ENCODE measurements at places on chromosomes 4 and X.

GRCh38 chrX:66408507-66408906, 230.4 kb downstream of the EDA2R start:
- DNase-seq: peak; percentile 44

GRCh38 chr4:185573651-185574199, 38.4 kb upstream of the PDLIM3 start:
- peak; percentile 87 for DNase-seq

DNA sequence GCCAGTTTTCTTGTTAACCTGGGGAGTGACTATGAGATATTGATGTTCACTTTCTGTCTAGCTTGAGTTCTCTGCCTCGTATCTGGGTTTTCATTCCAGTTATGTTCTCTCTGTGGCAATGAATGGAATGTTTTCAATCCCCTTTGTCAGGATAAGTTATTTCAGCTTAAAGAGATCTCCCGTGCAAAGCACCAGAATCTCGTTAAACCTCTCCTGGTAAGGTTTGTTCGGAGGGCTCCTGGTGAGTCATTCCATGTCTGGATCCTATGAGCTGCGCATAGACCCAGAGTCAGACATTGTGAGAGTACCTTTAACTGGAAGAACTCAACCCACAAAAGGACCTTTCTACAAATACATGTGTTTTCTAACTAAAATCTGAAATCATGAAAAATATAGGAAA, 51.0 kb downstream of the KDR start:
- DNase-seq: no peak

DNA sequence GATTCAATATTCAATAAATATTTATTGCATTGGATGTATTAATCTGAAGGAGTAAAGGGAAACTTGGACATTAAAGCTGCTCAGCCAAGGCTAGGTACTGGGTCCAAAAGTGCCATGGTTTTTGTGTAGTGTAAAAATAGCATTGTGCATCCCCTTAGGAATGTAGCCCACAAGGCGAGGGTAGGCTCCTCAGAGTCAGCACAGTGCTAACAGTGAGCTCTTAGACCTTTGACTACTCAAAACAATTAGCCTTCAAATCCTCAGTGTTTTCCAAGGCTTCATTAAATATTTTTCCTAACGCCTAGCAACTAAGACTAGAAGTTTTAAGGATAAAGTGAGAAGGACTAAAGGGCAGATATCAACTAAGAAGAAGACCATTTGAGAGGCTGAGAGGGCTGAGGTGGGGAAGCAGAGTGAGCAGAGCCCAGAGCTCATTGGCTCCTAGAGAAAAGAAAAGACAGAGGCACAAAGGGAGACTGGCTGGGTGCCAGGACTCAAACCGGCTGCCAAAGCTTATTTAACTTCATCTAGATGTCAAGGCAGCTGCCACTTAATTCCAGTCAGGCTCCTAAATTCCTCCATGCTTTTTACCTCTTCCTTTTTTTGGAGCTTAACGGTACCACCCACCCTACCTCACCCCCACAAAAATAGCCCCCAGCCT, 17.0 kb downstream of the PRKG2 start:
- no peak for DNase-seq

DNA sequence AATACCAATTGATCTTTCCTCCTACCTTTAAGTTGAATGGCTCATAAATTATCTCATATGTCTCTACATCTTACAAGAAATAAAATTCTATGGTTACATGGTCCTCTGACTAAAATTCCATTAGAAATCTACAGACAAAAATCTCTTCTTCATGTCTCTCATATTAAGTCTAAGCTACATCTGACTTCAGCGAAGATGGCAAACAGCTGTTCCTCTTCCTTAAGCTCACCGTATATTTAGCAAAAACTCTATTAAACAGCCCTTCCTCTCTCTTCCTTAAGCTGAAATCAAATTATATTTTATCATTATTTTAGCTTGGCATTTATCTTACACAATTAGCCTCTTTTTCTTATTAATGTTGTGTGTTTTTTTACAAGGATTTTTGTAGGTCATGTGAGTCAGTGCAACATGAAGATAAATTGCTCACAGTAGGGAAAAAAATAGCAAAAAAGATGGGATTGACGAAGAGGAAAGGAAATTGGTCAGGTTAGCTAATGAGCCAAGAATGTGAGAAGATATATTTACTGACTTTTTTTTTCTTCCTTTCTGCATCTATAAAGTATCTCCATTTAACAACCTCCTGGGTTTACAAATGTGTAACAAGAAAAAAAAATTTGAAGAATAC, 2412.8 kb downstream of the ARAP2 start:
- no peak for DNase-seq

- no peak for DNase-seq
Observed at GRCh38 chrX:122004127-122004526, 956.7 kb downstream of the GLUD2 start.

GRCh38 chr4:159205466-159205865, 102.6 kb downstream of the RAPGEF2 start:
- no peak for DNase-seq

DNA sequence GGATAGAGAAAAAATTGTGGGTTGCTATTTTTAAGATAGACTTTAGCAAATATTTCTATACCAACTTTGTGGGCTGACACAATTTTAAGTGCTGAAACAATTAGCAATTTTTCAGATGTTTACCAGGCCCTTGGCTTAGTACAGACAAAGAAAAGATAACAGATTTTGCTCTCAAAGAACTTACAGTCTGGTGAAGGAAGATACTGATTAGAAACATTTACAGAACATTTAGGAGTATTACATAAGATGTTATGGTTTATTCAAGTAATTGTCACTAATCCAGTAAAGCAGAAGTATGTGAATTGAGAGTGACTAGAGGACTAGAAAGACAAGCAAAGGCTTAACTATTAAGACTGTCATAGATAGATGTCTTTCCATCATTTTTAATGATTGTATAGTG, 35.3 kb upstream of the NDUFC1 start:
- no peak for DNase-seq

GRCh38 chrX:13750204-13750603, 15.7 kb downstream of the OFD1 start:
- peak; percentile 61 for DNase-seq

GRCh38 chrX:120752431-120753082, 122.7 kb upstream of the C1GALT1C1 start:
- DNase-seq: no peak

DNA sequence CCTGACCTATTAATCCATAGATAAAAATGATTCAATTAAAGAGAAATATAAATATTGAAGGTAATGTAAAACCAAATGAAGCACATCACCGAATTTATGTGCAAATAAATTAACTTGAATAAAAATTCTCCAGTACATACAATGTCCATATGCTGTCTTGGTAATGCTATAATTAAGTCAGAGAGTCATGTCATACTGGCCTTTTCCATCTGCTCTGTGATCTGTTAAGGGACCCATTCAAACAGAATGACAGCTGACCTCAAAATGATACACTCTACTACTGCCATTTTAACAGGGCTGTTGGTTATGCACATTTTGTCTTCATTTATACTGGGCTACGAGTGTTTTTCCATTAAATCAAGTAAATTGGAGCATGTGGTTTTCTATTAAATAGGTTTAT, 99.3 kb downstream of the TEX13A start:
- no peak for DNase-seq

DNA sequence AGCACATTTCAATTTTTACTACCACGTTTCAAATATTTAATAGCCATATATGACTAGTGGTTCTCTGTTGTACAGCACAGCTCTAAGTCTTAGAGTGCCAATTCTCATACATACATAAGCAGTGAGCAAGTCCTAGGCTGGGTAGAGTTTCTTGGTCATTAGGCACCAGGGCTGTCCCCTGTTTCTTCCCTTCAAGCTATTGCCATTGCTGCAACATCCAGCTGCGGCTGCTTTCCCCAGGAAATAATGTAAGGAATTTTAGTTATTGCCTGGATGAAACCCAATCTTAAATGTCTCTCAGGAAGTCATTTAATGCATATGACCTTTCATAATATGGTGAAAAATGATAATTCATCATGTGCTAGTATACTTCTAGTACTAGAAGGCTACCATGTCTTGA, 74.1 kb upstream of the PPP3CA start:
- no peak for DNase-seq

- DNase-seq: no peak
Observed at GRCh38 chrX:9578083-9578779, 113.4 kb downstream of the TBL1X start.

GRCh38 chr4:108204518-108204917, 35.8 kb upstream of the LEF1 start:
- no peak for DNase-seq

DNA sequence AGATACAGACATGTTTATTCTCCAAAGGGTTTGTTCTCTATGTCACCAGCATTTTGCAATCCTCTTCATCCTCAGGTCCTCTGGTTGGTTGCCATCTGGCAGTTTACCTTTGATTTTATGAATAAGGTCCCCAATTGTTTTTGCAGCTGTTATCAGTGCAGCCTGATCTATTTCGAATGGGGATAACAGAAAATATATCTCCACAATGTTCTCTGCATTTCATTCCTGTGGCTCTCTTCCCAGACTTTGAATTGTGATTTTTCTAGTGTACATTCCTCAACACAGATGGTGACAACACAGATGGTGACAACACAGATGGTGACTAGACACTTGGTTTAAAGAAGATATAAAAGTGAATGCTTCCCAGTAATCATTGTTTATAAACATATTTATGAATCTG, 74.1 kb downstream of the FBXO8 start:
- DNase-seq: no peak
